Activated CD8-positive, alpha-beta T cell treated with anti-CD3 and anti-CD28 coated beads, Interleukin-2, amount 10 ng/mL, durations not matched to agents 7 days and 5 days (primary cell): ENCODE measurements at places on chromosomes 11 and 22. TPM values are rescaled to one million over a fixed set of nuclear protein-coding genes. Genes with fewer than 3 reads are reported as not detected.

DNA sequence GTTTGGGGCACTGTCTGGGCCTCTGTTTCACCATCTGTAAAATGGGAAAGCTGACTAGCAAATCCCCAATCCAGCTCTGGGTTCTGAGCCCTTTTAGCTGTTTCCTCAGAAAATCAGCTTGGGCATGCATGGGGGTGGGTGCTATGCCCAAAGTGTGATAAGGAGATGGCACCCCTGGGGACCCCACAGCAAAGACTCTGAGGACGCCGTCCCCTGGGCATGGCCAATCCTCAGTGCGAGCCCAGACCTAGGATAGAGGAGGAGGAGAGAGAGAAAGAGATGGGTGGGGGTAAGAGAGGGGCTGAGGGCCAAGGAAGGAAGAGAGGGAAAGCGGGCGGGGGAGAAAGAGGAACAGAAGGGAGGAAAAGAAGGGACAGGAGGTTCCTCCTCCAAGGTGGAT is 31.8 kb downstream of the TPBGL start:
- no peaks in the 10 kb centered on the region for H3K27me3 ChIP-seq
- H3K36me3 ChIP-seq: peaks cover 41% of the 10 kb centered on the region
- peaks cover 40% of the 10 kb centered on the region for H3K4me1 ChIP-seq
- DNase-seq: no peak
- H3K4me3 ChIP-seq: no peak overlapping the region

The PHF5A gene
- total RNA-seq: 58.8 TPM

- DNase-seq: peak; percentile 77
- H3K4me1 ChIP-seq: peaks cover 52% of the 10 kb centered on the region
- peak overlapping the region; percentile 96 for H3K4me3 ChIP-seq
- peaks cover 58% of the 10 kb centered on the region for H3K27me3 ChIP-seq
- H3K36me3 ChIP-seq: peaks cover 6% of the 10 kb centered on the region
Measured at GRCh38 chr11:10302744-10303557, 1.9 kb upstream of the ADM start.

DNA sequence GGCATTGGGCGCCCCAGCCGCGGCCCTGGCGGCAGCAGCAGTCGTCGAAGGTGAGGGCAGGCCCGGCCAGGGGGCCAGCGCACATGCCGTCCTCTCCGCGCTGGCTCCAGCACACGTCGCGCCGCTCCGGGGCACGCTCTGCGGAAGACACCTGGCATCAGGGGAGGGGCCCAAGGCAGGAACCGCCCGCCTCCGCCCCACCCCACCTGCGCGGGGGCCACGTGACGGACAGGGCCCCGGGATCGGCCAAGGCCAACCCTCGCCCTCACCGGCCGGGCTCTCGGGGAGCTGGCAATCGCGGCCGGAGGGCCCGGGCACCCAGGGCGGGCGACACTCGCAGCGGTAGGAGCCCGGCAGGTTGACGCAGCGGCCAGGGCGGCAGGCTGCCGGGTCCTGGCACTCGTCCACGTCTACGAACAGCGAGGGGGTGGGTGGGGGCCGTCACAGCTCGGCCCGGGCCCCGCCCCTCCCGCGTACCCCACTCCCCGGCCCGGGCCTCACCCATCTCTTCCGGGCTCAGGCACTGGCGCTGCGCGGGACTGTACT is 14.9 kb downstream of the SCYL1 start:
- peaks cover 12% of the 10 kb centered on the region for H3K36me3 ChIP-seq
- no peaks in the 10 kb centered on the region for H3K27me3 ChIP-seq
- no peak for DNase-seq
- H3K27ac ChIP-seq: peak overlapping the region; percentile 82

- no peaks in the 10 kb centered on the region for H3K36me3 ChIP-seq
- no peak for DNase-seq
- no peak overlapping the region for H3K4me3 ChIP-seq
- H3K4me1 ChIP-seq: no peaks in the 10 kb centered on the region
- no peak overlapping the region for H3K27ac ChIP-seq
- H3K27me3 ChIP-seq: no peaks in the 10 kb centered on the region
Measured at GRCh38 chr11:1034001-1034400, 2.5 kb downstream of the MUC6 start.

- H3K36me3 ChIP-seq: peaks cover 1% of the 10 kb centered on the region
- no peak for DNase-seq
- H3K4me3 ChIP-seq: peak overlapping the region; percentile 64
- H3K4me1 ChIP-seq: peaks cover 24% of the 10 kb centered on the region
- H3K27me3 ChIP-seq: peaks cover 74% of the 10 kb centered on the region
Measured at GRCh38 chr11:125165111-125165842, 726 bp downstream of the PKNOX2 start.

DNA sequence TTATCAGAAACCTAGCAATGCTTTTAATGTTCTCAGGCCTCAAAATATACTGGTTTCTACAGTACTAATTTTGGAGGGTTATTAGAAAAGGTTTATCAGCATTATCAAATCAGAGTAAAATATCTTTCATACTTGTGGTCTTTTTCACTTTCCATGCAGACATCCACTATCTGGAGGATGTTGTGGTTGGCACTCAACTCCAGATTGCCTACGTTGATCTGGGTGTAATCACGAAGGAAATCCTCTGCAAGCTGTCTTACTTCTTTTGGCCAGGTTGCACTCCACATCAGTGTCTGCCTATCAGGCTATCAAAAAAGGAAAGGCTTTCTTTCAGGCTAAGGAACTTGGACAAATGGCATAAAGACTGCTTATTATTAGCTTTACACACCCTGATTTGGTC is 11.6 kb downstream of the DDX17 start:
- peaks cover 89% of the 10 kb centered on the region for H3K36me3 ChIP-seq
- H3K4me3 ChIP-seq: no peak overlapping the region
- H3K4me1 ChIP-seq: peaks cover 66% of the 10 kb centered on the region
- no peak for DNase-seq
- H3K27me3 ChIP-seq: no peaks in the 10 kb centered on the region

- no peak overlapping the region for H3K27ac ChIP-seq
- peaks cover 5% of the 10 kb centered on the region for H3K27me3 ChIP-seq
- peaks cover 3% of the 10 kb centered on the region for H3K4me1 ChIP-seq
Measured at GRCh38 chr11:2092956-2093412, 46.2 kb downstream of the IGF2 start.

The OTOG gene
- total RNA-seq: not detected

The OMP gene
- total RNA-seq: not detected

The SLC2A11 gene
- total RNA-seq: 7.9 TPM

The MPEG1 gene
- total RNA-seq: not detected

DNA sequence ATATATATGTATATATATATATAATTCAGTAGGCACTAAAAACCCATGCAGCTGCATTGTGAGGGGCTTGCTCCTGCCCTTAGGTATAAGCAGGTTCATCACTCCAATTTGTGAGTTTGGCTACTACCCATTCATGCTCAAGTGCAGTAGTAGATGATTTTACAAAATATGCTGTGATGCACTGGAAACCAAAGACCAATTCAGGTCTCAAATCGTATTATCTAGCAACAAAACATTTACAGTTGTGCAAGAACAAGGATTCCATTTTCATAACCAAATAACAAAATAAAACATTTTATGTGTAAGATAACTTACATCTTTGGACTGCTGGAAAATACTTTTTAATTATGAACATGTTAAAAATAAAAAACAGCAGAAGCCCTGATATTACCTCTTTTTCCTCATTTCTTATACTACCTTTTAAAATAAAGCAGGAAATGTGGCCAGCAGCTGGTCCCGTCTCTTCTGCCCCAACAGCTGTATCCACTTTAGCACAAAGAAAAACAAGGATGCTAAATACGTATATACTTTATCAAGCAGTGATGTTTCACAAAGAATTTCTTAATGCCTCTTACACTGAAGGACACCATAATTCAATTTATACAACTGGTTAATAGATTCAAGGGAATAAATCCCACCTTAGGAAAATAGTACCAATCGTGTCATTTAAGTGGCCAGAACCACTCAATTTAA is 2.8 kb downstream of the CREBZF start:
- H3K27me3 ChIP-seq: no peaks in the 10 kb centered on the region
- DNase-seq: no peak
- peaks cover 58% of the 10 kb centered on the region for H3K36me3 ChIP-seq
- H3K27ac ChIP-seq: no peak overlapping the region
- H3K4me3 ChIP-seq: peak overlapping the region; percentile 98

The SCARF2 gene
- total RNA-seq: 0.76 TPM

- no peak overlapping the region for H3K27ac ChIP-seq
- peak; percentile 33 for DNase-seq
- no peaks in the 10 kb centered on the region for H3K36me3 ChIP-seq
- H3K4me3 ChIP-seq: no peak overlapping the region
Measured at GRCh38 chr22:29870574-29870973, 12.4 kb upstream of the MTMR3 start.

DNA sequence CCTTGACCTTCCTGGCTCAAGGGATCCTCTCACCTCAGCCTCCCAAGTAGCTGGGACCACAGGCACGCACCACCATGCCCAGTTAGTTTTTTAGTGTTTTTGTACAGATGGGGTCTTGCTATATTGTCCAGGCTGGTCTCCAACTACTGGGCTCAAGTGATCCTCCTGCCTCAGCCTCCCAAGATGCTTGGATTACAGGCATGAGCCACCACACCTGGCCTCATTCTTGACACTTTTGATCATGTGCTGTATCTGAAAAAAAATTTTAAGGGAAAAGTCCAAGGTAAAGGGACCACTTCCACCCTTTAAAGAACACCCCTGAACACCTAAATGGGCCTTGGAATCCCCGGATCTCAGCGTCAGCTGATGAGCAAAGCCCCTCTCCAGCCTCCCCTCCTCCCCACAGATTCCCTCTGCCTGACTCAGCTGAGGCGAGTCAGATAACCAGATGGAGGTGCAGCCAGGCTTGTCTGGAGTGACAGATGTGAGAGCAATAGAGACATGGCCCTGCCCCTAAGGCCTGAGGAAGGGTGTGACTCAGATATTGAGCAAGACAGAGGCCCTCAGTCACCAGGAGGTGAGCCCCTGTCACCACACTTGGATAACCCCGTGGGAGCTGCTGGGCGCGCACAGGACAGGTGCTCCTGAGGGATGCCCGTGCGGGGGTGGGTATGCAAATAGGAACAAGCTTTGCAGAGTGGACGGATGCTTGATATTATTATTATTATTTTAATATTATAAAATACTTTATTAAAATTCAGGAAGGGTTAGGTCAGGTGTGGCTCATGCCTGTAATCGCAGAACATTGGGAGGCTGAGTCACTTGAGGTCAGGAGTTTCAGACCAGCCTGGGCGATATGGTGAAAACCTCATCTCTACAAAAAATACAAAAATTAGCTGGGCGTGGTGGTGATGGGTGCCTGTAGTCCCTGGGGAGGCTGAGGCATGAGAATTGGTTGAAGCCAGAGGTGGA is 5.0 kb upstream of the CCDC88B start:
- peaks cover 32% of the 10 kb centered on the region for H3K36me3 ChIP-seq
- no peak overlapping the region for H3K4me3 ChIP-seq
- no peak for DNase-seq
- H3K4me1 ChIP-seq: peaks cover 60% of the 10 kb centered on the region

The IMMP1L gene
- 17.7 TPM for total RNA-seq

The LAYN gene
- total RNA-seq: 12.8 TPM

The NXPE4 gene
- total RNA-seq: not detected
